ENCODE measurements at places on chromosomes 7 and 10.

DNA sequence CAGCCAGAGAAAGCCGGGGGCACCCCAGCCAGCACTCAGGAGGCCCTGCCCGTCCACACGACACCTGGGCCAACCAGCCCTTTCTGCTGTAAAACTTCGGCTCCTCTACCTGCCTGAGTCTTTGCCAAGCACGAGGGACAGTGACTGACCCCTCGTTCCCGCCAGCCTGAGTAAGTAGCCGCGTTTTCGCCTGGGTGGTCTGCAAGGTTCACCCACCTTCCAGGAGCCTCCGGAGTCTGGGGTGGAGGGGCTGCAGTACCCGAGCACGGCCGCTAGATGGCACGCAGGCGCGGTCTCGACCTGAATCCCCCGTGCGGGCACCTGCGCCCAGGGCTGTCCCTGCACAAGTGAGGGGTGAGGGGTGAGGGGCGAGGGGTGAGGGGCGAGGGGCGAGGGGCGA, 192.7 kb downstream of the PTPRN2 start:
- DNase-seq, result peak; percentile 10

DNA sequence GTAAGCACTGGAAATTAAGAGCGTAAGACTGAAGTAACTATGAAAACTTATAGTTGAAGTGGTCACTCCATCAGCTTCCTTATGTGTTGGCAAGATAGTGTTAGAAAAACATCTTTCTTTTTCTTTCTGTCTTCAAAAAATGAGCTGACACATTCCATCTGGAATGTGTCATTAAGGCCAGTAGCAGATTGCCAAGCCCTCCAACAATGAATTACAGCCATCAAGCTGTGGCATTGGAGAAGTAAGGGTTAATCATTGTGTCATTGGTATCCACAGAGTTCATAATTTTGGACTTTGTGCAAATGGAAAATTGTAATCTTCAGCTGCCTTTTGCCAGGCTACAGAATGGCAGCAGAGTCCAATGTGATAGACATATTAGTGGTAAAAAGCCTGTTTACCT, 926.3 kb downstream of the NRG3 start:
- DNase-seq, result no peak

DNA sequence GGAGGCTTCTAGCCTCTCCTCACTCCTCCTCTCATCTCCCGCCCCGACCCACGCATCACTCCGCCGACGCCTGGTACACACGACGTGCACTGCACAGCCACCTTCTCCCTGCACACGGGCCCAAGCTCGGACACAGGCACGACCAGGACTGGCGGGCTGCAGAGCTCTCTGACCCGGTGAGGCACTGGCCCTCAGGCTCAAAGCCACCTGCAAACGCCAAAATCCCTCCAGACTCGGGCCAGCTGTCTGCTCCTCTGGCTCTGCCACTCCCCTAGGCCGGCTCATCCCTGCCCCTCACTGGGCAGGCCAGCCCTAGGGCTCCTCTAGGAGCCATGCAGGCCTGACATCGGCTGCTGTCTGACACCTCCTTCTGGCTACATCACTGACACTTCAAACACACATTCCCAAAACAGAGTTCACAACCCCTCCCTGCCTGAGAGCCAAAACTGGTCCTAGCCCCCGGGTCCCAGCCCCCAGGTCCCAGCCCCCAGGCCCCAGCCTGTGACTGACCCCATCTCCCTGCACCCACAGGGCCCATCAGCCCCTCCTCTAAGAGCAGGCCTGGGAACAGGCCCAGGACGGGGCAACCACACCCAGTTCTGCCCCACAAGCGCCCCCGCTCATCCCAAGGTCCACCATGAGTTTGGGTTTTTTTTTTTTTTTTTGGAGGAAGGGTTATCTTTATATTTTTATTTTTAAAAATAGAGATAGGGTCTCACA, 35.1 kb downstream of the MAD1L1 start:
- peak; percentile 61 for DNase-seq

DNA sequence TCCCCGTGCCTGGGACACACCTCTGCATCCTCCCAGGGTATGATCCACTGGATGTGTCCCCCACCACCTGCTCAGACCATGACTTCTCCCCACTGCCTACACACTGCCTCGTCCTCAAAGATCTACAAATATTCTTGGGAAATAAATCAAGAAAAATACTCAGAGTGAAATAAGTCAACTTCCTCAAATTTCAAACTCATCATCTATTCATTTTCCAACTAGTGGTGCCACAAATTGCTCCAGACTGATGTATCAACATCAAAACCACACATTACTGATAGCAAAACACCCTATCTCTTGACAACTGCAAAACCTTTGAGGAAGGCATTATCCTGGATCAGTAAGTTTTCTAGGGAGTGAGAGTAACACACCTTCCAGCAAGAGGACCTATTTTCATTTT, 87.7 kb downstream of the GRB10 start:
- DNase-seq, result no peak
